ENCODE measurements at places on chromosomes 4 and X.

- DNase-seq: no peak
Measured at GRCh38 chr4:54473798-54474197, 184.0 kb upstream of the KIT start.

DNA sequence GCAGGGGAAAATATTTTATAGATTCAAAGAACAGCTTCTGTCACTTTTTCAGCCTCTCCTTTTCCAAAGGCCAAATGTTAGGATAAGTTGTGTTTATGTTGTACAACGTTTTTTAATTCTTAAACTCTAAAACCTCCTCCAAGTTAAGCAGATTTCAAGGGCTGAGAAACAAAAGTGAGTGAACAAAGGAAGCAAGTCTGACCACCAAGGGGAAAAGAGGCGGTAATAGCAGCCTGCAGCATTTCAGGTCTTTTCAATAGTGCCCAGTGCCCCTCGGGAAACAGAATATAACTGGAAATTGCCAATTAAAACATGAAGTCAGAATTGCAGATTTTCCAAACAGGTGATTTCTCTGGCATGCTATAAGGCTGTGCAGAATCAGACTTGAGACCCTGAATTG lies 510.0 kb upstream of the HTR2C start:
- no peak for DNase-seq

GRCh38 chr4:74540193-74540592 lies 95.3 kb downstream of the AREG start:
- DNase-seq: no peak

DNA sequence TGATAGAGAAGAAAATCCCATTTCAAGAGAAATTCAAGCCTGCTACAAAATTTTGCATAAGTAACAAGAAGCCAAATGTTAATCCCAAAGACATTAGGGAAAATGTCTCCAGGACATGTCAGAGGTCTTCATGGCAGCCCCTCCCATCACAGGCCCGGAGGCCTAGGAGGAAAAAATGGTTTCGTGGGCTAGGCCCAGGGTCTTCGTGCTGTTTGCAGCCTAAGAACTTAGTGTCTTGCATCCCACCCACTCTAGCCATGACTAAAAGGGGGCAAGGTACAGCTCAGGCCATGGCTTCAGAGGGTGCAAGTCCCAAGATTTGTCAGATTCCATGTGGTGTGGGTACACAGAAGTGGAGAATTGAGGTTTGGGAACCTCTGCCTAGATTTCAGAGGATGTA lies 57.8 kb upstream of the TAPT1 start:
- DNase-seq: no peak

GRCh38 chr4:53907772-53908171 lies 156.6 kb downstream of the CHIC2 start:
- no peak for DNase-seq

DNA sequence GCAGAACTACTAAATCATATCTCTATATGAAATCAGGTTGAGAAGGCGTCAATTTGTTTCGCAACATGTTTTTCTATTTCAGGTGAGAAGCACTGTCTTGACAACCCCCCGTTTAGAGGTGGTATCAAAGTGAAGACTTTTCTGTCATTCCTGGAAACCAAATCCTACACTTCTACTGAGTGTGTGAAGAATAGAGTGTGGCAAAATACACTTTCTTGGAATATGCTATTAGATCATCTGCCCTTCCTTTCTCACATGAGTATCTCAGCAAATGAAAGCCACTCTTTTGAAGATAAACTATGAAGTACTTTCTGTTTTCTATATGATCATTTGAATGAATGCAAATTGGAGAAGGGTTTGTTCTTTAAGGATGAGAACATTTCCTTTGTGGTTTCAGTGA lies 174.0 kb upstream of the FMR1 start:
- no peak for DNase-seq

DNA sequence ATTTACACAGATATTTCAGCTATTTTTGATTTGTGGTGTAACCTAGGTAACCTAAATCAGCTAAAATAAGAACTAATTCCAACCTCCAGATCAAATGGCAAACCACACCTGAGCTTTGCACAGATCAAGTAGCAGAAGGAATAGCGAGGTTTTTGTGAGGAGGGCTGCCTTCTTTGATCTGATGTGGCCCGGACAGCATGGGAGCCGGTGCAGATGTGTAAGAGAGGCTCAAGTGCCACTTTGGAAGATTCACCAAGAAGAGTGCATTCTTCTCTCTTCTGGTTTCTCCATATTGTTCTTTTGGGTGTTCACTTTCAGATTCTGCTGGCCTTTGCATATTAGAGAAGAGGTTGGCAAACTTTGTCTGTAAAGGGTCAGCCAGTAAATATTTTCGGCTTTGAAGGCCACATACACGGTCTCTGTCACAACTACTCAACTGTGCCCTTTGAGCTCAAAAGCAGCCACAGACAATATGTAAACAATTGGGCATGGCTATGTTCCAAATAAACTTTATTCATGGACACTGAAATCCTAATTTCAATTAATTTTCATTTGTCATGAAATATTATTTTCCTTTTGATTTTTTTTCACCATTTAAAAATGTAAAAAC lies 78.9 kb upstream of the FAM9C start:
- DNase-seq: no peak

GRCh38 chr4:89468602-89469001 lies 161.0 kb upstream of the GPRIN3 start:
- no peak for DNase-seq

DNA sequence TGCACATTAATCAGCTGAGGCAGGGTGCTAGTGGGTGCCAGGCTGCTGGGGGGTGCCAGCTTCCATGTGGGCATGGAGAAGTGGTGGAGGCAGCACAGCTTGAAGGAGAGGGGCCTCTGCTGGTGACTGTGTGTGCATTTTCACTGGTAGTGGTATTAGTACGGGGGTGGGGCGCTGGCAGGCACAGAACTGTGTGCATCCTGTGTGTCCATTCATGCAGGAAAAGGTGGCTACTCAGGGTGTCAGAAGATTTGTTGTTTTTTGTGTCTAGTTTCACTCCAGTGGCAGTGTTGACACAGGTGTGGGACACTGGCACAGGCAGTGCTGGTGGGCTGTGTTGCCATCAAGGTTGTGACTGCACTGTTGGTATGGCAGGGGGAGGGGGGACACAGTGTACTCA lies 1303.6 kb downstream of the FAM133A start:
- no peak for DNase-seq

- no peak for DNase-seq
Measured at GRCh38 chr4:143558286-143558685, 44.8 kb downstream of the SMARCA5 start.

DNA sequence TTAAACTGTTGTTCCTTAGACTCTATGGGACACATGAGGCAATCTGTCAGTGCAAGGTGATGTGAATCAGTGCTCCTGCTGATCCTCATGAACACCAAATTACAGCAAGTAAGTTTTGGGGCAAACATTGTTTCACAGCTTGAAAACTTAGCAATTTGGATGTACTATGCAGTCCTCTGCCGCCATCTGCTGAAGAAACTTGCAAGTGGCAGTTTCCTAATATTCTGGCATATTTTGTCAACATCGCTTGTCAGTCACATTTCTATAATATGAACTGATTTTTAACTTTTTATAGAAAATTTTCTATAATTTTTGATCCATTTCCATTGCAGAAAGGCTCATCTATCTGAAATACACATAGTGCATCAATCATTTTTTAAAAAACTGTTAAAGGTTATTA lies 56.3 kb downstream of the ZAR1 start:
- no peak for DNase-seq

- no peak for DNase-seq
Measured at GRCh38 chr4:5816851-5817375, 76.0 kb downstream of the CRMP1 start.

- no peak for DNase-seq
Measured at GRCh38 chr4:26731351-26732035, 129.1 kb upstream of the STIM2 start.

- no peak for DNase-seq
Measured at GRCh38 chr4:140426610-140427105, 790 bp downstream of the CLGN start.

- no peak for DNase-seq
Measured at GRCh38 chrX:118577041-118577440, 81.4 kb downstream of the DOCK11 start.

DNA sequence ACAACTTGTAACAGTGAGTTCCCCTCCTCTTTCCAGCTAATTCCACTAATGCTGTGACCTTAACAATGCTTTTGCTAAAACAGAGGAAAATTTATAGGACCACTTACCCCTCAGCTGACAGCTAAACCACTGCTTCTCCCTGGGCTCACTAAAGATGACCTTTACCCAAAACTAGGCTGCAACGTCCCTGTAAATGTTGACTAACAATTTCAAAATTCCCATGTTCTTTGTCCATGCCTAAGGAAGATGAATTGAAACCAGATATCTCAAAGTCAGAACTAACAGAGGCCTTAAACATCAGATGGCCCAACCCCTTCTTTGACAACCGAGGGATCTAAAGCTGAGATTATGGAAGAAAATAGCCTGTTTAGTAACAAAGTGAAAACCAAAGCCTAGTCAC lies 32.5 kb downstream of the AFAP1 start:
- no peak for DNase-seq

GRCh38 chr4:172843192-172843591 lies 325.4 kb upstream of the GALNT7 start:
- no peak for DNase-seq

DNA sequence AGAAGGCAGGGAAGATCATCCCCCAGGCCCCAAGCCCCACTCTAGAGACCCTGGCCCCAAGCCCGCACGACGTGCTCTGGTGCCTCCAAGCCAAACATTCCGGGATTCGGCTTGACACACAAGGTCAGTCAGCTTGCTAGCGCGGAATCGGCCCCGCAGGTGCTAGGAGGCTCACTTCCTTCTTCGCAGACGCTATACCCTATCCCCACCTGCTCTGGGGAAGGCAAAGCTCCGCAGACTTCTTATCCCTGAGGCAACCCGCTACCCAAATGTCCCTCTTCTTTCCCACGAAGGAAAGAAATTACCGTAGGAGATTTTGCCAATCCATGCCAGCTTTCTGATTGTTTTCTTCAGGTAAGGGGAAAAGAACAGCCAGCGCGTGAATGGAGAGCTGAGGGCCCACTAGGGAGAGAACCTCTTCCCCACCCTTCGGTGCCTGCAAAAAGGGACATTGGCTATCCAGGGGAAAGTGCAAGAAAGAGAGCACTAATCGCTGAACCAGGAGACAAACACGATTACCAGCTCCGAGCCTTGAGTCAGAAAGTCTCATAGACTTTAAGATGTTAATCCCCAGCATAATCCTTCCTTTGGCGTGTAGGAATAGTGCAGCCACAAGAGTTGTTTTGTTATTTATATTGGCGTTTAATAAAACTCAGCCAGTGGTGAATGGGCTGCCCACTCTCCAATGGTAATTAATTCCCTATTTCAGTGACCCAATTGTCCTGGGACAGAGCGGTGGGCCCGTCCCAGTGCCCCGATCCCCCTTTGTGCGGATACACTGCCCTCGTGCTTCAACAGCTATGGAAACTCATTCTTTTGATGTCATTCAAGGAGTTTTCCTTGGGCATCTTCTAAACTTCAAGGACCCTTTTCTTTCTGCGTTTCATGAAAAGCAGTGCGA lies 5.4 kb upstream of the NEUROG2 start:
- no peak for DNase-seq

- no peak for DNase-seq
Measured at GRCh38 chrX:153569475-153569874, 29.5 kb downstream of the CCNQ start.

DNA sequence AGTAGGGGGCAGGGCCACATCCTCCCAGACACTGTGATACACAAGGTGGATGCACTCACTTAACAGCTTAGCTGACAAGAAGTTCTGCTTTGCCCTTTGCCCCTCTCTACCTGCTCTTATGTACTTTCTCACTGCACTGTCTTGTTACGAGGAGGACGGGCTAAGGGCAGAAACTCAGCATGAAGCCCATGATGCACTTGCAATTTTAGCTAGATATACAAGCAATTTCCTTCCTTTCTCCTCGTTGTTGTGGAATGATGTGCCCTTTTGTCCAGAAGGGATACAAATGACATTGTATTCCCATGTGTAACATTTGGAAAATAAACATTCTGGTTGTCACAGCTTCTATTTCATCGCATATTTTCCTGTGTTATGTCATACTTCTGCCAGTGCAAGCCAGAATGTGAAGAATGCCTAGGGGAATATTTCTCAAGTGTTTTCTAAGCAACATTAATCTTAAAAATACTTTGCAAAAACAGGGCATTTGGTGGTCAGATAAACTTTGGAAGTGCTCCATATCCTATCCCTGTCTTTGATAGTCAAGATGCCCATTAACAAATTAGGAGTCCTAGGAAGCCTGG lies 47.2 kb downstream of the MAOA start:
- no peak for DNase-seq

DNA sequence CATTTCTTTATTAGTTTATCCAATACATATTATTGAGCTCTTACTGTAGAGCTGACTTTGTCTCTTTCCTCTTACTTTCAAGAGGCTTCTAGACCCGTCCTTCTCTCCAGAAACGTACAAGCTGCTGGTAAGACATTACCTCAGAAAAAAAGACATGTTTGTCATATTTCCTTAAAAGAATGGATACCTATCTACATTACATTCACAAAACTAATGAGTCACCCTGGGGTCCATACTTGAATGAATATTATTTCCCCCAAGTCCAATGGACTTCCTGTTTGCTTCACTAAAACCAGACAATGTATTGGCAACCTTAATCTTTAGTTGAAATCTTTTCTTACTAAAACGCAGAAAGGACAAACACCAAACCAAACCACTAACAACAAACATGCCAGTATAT lies 176.5 kb upstream of the CLNK start:
- no peak for DNase-seq

GRCh38 chr4:169620880-169621248 lies 486 bp downstream of the CLCN3 start:
- DNase-seq: no peak

DNA sequence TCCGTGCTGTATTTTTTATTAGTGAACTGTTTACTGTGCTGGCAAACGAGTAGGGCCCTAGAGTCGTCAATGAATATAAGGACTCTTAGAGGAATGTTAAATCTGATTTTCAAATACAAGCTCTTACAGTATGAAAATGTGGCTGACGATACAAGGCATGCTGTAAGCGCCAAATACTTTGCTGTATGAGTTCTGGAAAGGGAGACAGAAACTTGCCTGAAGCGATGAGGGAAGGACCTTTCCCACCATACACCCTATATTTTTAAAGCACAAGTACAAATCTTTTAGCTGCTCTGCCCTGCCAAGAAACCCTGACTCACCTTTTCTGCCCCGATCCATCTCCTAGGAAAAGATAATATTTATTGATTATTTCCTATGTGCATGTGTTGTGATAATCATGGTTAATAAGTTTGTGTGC lies 15.7 kb upstream of the RUFY3 start:
- DNase-seq: no peak
